ENCODE measurements at places on chromosomes 5 and 9.

GRCh38 chr5:94503677-94504076 is 114.7 kb downstream of the KIAA0825 start:
- DNase-seq, result no peak

- DNase-seq, result no peak
Measured at GRCh38 chr9:76181781-76182180, 212.4 kb downstream of the RFK start.

- no peak for DNase-seq
Measured at GRCh38 chr5:155929112-155929511, 397.9 kb upstream of the SGCD start.

- no peak for DNase-seq
Measured at GRCh38 chr9:98760231-98760630, 36.1 kb downstream of the ANKS6 start.

DNA sequence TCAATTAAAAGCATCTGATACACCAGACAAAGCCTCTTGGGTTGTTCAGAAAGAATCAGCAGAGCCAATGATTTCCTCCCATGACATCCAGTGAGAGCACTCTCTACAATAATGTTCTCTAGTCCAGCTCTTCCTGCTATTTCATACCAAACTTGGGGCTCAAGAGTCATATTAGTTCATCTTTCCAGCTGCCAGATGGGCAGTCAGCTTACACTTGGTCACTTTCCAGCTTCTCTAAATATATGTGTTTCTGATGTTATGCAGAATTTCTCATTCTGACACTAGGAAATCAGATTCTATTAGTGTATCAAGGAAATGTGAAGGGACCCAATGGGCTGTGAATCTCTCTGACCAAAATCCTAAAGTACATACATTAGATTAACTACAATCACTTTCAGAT is 148.9 kb downstream of the ENC1 start:
- no peak for DNase-seq

DNA sequence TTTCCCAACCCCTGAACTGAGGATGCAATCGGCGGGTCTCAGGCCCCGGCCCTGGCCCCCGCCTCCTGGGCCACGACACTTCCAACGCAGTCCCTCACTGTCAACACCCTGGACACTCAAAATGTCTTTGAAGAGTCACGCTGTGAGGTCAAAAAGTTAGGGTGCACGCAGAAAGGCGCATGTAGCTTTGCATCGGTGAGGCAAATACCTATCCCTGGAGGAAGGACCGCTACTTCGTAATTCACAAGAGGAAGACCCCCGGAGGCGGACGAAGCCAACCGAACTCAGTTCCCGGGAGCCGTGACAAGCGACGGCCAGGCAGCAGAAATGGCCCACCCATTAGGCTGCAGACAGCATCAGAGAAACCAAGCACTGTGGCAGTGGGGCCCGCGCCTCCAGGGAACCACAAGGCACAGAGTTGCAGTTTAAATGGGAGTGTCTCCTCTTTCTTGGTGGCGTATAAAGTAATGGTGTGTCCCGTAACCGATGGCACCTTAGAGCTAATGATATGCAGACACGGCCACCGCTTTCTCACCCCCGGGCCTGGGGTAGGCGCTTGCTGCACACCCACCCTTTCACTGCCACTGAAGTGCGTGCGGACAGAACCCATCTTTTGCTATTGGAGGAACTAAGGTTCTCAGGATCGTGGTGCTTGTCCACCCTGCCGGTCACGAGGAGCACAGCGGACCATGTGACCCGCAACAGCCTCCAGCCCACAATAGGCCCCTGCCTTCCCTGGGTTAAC is 9.0 kb downstream of the ADAMTS2 start:
- DNase-seq, result no peak

- DNase-seq, result no peak
Measured at GRCh38 chr5:67426961-67427849, 230.6 kb upstream of the CD180 start.

GRCh38 chr5:54492178-54492577 is 25.4 kb upstream of the SNX18 start:
- no peak for DNase-seq

DNA sequence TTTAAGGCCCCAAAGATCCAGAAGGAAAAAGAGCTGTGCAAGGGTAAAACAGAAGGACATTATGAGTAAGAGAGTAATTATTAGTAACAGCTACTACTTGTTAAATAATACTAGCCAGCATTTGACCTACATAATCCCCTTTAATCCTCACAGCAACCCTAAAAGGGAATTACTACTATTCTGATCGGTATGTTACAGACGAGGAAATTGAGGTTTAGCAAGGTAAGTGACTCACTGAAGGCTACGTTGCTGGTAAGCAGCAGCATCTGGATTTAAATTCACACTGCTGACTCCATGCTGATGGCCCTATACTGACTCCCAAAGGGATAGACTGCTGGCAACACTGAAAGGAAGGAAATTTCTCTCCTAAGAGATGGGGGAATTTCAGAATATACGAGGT is 3.7 kb upstream of the FSD1L start:
- no peak for DNase-seq

- peak; percentile 19 for DNase-seq
Measured at GRCh38 chr5:171418982-171419687, at the start of gene FGF18. FGF18 (plus strand) TSS chr5:171419647; CDS start chr5:171420200, 553 bp downstream.

All from large intestine (tissue), 12 donors.